ENCODE measurements at places on chromosomes 2 and 18.

GRCh38 chr2:73895473-73895872 is 2.7 kb downstream of the ACTG2 start:
- DNase-seq, result no peak

DNA sequence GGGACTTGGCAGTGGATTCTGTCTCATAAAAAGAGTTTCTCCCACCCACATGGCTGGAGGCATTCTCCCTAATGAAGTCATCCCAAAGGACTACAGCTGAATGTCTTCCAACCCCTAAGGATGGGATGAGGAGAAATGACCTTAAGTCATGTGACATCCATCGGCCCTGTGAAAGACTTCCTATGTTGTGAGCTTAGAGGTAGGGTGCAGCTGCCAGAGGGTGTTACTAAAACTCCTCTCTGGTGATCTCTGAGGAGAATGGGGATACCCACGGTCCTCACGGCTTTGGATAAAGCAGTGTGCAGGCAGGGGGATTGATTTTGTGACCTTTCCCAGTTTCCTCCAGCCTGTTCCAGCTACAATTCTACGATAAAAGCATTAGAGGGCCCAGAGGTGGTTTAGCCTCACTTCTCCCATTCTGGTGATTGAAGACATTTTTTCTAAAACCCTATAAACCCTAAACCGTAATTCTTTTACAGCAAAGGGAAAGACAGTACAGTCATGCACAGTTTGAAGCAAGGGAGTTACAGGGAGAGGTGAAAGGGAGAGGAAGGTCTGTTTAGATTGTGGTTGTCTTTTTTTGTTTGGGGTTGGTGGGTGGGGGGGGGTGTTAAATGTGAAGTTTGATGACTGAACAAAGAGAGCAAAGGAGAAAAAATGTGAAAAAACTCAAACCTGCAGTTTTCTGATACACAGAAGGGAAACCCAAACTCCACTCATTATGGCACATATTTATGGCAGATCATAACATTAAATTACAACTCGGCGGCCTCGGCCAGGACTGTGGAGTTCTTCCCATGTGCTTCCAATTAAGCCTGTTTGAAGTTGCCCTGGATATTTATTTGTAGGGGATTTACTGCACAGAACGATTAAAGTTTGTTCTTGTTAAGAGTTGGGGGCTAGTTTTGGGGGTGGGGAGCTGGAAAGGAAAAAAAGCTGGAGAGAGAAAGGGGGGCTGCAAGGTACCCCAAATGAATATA is 26.6 kb upstream of the SLC14A2 start:
- DNase-seq, result no peak

DNA sequence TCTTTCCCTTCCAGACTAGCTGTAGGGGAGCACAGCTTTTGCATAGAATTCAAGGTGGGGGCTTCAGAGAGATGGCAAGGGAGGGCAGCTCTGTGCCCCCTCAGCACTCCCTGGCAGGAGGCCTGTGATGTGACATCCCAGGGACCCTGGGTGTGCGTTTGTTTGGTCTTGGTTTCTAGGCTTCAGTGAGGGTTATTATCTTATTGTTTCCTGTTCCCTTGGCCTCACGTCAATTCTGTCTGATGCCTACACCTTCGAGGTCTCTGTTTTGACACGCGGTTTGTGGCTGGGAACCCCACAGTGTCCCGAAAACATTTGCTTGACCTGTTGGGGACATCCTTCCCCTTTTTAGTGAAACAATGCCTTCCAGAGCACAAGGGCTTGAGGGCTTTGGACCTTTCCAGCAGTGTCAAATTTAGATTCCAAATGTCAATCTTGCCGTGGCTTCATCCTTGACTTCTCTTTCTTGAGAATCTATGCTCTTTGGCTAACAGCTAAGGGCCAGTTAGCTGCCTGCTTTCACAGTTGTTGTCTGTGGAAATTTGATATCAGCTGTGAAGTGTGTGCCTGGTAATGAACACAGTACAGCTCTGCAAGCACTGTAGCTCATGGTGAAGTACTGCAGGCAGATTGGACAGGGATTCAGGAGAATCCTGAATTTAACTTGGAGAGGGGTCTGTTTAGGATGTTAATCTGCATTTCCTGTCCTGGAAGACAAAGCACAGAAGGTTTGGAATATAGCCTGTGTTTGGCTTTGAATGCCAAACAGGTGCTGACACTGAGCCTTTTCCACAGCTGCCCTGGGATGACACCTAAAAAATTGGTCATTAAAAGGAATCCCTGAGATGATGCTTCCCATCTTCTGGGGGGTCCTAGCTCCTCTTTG is 108.2 kb upstream of the CXCR4 start:
- no peak for DNase-seq

GRCh38 chr2:48607307-48608014 is 10.2 kb upstream of the GTF2A1L start:
- no peak for DNase-seq

DNA sequence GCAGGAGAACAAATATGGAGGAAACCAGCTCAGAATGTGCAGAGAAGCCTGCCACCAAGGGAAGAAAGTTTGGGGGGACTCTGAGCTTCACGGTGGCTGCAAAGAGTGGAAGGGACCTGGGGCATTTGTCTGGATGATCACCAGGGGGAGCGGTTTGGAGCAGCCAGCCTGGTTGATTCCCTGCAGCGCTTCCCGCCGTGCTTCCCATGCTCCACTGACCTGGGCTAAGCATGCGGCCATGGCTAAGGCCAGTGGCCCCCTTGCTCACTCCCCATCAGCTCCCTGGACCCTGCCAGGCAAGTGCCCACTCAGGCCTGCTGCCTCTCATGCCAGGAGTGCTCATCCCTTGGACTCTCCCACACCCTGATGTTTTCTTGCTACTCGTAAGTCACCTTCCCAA is 27.0 kb downstream of the NTSR2 start:
- DNase-seq, result no peak

All from stimulated activated CD4-positive, alpha-beta T cell treated with anti-CD3 and anti-CD28 coated beads, Interleukin-2, amount 100 ng/mL, for 4 hours (primary cell).